Suppressor macrophage treated with lipopolysaccharide for 1 hour (primary cell): ENCODE measurements at places on chromosomes 11 and 22.

GRCh38 chr11:11976481-11977127 lies 31.8 kb downstream of the DKK3 start:
- DNase-seq: no peak

- DNase-seq: no peak
Observed at GRCh38 chr11:31995525-31996094, 95.3 kb upstream of the RCN1 start.

- DNase-seq: no peak
Observed at GRCh38 chr11:92739491-92739890, 230.0 kb upstream of the MTNR1B start.

DNA sequence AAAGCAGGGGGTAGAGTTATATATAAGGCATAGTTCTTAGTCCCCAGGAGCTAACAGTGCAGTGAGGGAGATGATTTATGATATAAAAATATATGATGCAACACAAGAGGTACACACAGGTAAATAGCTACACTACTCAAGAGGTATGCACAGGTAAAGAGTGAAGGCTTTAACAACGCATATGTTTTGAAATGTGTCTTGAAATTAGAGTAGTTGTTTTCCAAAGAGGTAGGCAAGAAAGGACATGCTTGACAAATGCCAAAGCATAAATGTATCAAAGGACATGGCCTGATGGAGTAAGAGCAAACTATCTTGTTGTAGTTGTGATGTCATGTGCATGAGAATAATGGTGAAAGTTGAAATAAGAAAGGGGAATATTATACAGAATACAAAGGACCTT lies 104.3 kb upstream of the C11orf87 start:
- DNase-seq: no peak

GRCh38 chr11:69243496-69244200 lies 50.3 kb upstream of the MYEOV start:
- no peak for DNase-seq

GRCh38 chr11:16607675-16608644 lies 130.5 kb upstream of the C11orf58 start:
- no peak for DNase-seq

DNA sequence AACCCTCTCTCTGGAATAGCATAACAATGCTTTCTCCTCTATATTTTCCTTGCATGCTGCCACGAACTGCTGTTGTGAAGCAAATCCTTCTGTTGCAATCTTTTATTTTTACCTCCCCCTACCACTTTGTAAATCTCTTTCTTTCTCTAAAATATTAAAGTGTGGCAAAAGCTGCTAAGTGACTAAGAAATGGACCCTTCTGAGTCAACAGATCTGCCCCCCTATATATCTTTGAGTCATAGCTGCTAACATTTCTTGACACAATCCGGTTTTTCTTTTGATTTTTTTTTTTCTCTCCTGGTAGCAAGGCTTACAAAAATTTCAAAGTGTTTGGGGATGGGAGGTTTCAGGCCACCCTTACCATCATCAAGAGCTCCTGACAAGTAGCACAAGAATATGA lies 39.0 kb upstream of the KIRREL3 start:
- DNase-seq: no peak

GRCh38 chr22:37454857-37455686 lies 27.8 kb upstream of the ELFN2 start:
- peak; percentile 20 for DNase-seq

- DNase-seq: no peak
Observed at GRCh38 chr11:8328231-8328794, 64.6 kb upstream of the LMO1 start.

- DNase-seq: peak; percentile 96
Observed at GRCh38 chr11:64870176-64870892, 8.1 kb downstream of the EHD1 start.

GRCh38 chr11:132073787-132074186 lies 703.4 kb downstream of the NTM start:
- no peak for DNase-seq

DNA sequence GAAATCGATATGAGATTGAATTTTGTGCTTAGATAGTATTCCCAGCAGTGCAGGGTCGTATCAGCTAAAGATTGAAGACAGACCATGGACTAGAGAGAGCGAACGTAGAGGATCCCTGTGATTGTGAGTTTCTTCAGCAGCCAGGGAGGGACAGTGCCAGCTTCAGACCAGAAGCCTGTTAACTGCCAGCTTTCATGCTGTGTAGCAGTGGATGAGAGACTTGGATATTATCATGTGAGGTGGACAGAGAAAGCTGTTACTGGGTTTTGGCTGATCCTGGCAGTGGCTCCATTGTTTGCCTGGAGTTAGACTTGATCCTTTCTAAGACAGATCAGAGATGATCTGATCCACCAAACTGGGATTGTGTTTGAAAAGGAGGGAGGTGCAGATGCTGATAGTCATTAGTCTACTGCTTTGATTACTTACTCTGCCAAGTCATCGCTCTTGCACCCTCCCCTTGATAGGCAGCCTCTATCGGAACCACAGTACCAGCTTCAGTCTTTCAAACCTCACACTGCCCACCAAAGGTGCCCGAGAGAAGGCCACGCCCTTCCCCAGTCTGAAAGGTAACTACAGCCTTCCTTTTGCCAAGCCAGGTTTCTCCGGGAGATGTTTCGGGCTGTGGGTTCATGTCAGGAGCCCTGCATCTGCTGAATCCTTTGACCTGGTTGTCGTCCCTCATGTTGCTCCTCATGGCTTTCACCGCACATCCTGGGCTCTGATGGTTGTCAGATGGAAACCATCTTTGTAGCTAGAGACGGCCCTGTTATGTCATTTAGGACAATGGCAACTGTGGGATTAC lies 16.2 kb downstream of the MADD start:
- no peak for DNase-seq

- peak; percentile 85 for DNase-seq
Observed at GRCh38 chr11:536841-537621, at the start of gene LRRC56. Gene LRRC56 (plus strand): TSS chr11:537527. CDS start chr11:540685, 3,158 bp downstream.

DNA sequence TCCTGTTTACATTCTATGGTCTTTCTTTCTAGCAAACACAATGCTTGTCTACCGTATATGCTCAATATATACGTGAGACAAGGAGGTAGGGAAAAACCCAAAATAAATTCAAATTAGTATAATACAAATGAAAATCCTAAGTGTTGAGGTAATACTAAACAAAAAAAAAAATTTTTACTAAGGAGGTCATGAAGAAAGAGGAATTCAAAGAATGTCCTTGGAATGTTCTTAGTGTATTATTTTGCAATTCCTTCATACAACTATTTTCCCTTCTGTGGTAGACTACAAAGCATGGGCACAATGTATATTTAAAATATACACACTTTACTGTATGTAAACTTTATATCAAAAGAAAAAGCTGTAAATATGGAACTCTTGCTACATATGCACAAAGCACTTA lies 36.4 kb downstream of the PIK3C2A start:
- DNase-seq: no peak

- no peak for DNase-seq
Observed at GRCh38 chr22:28331695-28332094, 347.9 kb downstream of the TTC28 start.

DNA sequence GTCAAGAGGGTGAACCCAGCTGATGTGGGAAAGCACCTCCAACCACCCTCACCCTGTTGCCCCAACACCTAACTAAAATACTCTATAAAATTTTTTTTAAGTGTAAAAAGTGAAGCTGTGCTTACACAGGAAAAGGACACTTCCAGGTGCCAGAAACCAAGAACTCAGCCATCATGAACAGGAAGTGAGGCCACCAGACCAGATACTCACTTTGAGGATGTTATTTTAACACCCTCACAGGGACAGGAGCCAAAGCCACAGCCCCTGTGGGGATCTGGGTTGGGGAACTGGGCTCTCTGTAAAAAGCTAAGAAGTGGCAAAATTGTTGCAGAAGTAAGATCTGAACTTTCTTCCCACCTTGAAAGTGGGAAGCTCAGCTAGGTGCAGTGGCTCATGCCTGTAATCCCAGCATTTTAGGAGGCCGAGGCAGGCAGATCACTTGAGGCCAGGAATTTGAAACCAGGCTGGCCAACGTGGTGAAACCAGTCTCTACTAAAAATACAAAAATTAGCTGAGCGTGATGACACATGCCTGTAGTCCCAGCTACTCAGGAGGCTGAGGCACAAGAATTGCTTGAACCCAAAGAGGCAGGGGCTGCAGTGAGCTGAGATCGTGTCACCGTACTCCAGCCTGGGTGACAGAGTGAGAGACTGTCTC lies 3.8 kb downstream of the RSPH14 start:
- peak; percentile 26 for DNase-seq

GRCh38 chr11:63738720-63739360 lies 29.7 kb downstream of the ZFTA start:
- peak; percentile 92 for DNase-seq

DNA sequence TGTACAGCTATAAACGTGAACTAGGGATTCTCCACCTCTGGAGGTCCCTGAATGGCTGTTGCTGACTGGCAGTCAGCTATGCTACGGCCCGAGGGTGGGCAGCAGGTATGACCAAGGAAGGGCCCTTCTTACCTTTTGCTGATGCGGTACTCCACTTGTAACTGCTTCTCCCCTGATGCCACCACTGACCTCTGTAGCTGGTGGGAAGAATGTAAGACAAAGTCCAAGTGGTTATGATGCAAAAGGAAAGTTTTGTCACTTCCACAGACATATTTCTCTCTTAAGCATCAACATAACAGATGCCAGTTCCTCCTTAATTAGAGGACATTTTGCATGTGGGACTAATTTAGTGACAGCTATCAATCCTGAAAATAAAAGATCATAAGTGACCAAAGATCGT lies 32.2 kb downstream of the P4HA3 start:
- no peak for DNase-seq

GRCh38 chr22:40107851-40108378 lies 69.8 kb upstream of the TNRC6B start:
- DNase-seq: no peak

- DNase-seq: peak; percentile 23
Observed at GRCh38 chr11:113994077-113994954, 19.4 kb downstream of the HTR3A start.

GRCh38 chr22:47783433-47784366 lies 1021.2 kb downstream of the TBC1D22A start:
- no peak for DNase-seq

- no peak for DNase-seq
Observed at GRCh38 chr11:46845440-46845739, 690 bp downstream of the CKAP5 start.

GRCh38 chr22:31987218-31987617 lies 42.9 kb downstream of the YWHAH start:
- no peak for DNase-seq

DNA sequence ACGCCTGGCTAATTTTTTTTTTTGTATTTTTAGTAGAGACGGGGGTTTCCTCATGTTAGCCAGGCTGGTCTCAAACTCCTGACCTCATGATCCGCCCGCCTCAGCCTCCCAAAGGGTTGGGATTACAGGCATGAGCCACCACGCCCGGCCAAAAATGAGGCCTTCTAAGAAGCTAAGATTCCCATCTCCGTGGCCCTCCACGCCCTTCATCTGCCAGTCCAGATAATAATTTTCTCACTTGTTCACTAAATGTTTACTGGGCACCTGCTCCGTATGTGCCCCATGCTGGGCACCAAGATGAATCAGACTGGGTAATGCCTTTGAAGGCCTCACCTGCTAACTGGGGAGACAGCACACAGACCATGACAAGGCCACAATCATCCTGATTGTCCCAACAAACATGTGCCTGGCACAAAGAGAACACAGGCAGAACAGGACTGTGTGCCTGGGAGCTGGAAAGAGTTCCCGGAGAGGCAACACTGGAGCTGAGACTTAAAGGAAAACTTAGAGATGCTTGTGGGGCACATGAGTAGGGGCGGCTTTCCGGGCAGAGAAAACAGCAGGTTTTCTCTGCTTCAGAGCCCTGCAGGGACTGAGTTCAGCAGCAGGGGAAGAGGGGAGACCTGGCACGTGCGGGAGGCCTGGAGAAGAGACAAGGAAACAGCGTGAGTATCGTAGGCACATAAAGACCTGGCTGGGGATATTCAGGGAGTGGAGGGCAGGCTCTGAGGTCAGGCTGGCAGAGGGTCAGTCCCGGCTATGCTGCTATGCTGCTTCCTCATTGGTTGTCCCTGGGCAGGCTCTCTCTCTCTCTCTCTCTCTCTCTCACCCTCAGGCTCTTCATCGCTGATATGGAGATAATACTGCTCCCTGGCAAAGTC lies 2.4 kb downstream of the KIAA0930 start:
- no peak for DNase-seq

GRCh38 chr11:122209619-122210366 lies 93.8 kb upstream of the BLID start:
- peak; percentile 11 for DNase-seq

- DNase-seq: no peak
Observed at GRCh38 chr11:68051191-68052136, 12.6 kb downstream of the TCIRG1 start.

- no peak for DNase-seq
Observed at GRCh38 chr22:19843857-19844376, 10.8 kb downstream of the GNB1L start.

DNA sequence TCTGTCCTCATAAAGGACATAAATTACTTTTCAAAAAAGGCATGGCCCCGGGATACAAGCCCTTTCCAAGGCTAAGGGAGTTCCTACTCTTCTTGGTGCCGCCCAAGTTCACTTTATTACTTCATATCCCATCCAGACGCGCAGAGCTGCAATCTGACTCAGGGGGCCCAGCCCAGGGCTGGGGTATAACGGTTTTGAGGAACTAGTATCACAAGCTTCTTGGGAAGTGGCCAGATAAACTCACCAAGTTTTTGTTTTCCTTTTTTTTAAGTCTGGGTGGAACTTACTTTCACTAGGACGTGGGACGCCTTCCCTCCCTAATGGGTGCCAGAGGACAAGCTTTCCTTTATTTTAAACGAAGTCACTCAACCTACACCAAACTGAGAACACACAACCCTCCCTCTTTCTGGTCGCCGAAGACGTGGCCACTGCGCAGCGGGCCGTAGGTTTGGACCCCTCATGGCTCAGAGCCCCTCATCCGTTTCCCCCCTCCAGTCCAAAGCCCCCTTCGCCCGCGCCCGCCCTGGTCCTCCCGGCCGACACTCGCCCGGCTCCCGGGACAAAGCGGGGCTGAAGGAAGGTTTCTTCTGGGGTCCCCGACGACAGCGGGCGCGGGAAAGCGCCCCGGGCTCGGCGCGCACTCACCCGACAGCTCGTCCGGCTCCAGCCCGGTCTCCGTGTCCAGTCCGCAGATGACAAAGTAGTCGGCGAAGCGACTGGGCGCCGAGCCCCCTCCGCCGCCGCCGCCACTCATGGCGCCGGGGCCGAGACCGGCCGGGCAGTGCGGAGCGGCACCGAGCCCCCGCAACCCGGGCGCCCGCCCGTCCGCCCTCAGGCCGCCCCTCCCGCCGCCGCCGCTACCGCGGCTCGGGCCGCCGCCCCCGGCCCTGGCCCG lies 587 bp downstream of the DENND5A start:
- peak; percentile 97 for DNase-seq

DNA sequence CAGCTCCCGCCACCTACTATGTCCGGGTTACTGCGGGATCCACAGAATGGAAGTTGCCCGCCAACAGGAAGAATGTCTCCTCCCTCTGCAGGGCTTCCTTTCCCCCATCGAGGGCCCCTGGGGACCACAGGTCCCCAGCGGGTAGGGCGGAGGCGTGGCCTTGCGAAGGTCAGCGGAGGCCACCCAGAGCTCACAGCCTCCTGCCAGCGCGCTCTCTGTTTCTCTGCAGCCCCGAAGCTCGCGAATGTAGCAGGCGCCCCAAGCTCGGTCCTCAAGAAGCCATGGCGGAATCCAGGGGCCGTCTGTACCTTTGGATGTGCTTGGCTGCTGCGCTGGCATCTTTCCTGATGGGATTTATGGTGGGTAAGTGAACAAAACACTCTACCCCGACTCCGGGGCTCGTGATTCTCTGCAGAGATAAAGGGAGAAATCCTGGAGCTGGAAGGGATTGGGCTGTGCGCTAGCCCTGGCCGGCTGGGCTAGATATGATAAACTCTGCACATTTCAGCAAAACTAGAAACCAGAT lies at the start of gene NAALAD2:
TSS of gene NAALAD2 (plus strand) at position 186 of the 526 bp plus-strand sequence. CDS start at position 282, 96 bp downstream.
- no peak for DNase-seq
